ENCODE measurements at places on chromosomes 2 and 18.

- no peak for DNase-seq
Observed at GRCh38 chr2:231996797-231997540, 35.5 kb downstream of the DIS3L2 start.

DNA sequence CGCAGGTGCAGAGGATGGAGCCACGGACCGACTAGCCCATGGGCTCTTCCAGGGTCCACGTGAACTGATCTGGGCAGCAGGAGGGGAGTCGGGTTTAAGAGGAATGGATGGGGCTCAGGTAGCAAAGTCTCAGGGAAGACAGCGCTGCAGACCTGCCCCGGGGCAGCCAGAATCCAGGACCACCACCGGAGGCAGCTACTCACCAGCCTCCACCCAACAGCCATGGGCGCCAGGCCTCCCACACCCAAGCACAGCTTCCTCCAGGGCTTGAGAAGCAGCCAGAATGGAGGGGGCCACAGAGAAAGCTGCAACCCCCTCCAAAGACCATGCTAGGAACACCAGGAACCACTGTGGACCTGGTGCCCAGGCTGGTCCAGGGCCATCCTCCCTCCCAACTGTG is 164.3 kb downstream of the TWIST2 start:
- DNase-seq, result no peak

- no peak for DNase-seq
Observed at GRCh38 chr2:39898934-39899333, 119.9 kb upstream of the THUMPD2 start.

GRCh38 chr18:41928581-41928980 is 26.5 kb upstream of the PIK3C3 start:
- no peak for DNase-seq

DNA sequence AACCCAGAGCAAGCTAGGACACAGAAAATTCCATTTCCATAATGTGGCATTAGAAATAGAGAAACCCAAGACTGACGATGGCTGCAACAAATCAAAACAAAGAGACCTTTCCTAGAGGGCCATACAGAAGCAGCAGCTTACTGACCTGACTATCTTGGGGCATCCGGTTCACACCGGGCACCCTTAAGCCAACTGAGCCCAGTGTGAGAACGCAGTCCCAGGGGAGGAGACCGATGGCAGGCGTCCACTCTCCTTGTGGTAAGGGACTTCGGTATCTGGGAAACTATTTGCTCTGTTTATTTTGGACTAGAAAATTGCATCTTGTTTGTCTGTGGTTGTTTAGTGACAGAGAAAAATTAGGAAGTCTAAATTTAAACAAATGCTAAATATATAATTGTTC is 244.8 kb upstream of the COPS8 start:
- no peak for DNase-seq

DNA sequence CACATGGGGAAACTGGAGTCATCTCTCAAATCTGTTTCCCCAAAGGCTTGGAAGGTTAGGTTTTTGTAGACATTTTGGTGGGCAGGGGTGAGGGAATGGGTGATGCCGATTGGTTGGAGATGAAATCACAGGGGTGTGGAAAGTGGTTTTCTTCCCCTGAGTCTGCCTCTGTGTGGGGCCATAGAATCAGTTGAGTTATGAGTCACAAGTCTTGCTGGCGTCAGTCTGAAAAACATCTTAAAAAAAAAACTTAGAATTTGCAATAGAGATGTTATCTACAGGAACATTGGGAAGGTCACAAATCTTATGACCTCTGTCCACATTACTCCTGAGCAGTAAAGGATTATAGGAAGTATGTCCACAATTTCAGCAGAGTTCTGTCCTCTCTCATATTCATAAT is 314.6 kb downstream of the CNTNAP5 start:
- no peak for DNase-seq

DNA sequence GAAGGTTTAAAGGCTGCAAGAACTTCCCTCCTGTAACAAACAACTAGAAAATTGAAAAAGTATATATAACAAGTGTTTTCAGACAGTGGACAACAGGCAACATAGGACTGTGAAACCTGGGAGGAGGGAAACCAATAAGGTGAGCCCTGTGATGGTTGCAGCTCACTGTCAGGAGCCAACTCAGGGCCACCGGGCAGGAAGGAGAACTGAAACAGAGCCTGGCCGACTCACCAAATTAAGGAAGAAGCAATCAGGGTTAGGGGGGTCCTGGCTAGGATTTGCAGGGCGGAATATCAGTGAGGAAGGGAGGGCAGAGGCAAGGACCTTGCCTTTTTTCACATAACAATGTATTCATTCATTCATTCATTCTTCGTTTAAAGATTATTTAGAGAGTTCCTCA is 21.8 kb upstream of the CNRIP1 start:
- DNase-seq, result no peak

- DNase-seq, result no peak
Observed at GRCh38 chr18:74519320-74520095, 14.8 kb upstream of the CNDP1 start.

GRCh38 chr2:231469583-231469950 is 5.3 kb upstream of the NCL start:
- no peak for DNase-seq

DNA sequence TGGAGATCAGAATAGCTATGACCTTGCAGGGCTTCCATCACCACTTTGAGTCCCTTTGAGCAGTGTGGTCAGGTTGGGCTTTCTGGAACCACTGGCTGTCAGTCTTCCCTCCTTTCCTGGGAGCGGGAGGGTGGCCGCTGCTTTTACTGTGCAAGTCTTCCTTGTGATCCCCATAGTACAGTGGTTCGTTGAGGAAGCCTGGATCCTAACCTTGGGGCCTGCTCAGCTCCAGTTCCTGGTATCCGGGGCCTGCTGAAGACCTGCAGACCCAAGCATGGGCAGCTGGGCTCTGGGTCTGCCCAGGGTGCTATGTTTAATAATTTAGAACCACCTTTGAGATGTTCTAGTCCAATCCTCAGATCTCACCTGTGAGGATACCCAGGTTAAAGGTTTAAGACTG is 104.2 kb downstream of the CLIP4 start:
- DNase-seq, result no peak

DNA sequence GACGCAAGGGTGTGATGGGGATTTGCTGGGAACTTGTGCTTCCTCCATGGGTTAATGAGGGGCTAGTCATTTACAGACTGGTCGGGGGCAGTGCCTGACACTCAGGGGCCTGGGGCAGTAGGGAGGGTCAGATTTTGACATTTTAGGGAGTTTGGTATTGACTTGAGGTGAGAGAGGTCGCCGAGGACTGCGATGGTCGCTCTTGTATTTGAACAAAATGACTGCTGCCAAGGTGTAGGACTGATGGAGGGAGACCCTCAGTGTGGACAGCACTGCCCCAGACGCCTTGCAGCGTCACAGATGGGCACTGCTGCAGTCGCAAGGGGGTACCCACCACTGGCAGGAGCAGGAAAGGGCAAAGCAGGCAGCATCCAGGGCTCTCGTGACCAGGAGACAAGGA is 182.9 kb downstream of the RTP5 start:
- no peak for DNase-seq

DNA sequence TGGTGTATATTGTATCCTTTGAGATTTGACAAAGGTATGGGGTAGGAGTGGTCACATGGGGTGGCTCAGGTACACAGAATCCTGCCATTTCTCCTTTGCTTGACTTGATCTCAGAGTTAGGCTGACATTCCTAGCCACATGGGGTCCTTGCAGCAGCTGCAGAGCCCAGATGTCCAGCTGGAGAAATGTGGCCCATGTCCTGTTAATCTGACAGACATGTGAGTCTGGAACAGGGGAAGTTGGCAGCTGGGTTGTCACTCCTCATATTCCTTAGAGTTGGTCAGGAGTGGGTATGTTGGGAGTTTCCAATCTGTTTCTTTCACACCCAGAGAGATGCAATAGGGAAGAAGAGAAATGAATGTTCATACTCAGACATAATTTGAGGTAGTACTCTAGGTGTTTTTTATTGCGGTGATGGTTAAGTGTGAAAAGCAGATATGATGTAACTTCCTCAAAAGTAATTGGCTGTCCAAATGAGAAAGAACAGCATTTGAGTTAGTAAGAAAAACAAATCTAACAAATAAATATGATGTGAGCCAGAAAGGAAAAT is 402.6 kb upstream of the MEIS1 start:
- no peak for DNase-seq

DNA sequence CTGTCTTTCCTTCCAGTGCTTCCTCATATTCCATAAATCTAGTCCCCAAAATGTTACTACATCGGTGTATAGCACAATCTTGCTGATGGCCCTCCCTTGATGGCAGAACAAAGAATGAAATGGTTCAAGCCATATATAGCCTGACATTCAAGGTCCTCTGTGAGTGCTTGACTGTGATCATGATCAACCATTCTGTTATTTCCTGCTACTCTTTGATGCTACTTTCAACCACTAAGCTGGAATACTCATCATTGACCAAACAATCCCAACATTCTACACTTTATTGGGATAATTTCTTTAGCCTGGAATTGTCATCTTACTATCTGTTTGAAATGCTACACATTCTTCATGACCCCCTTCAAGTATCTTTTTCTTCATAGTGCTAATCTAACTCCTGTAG is 633.9 kb downstream of the PLCL1 start:
- DNase-seq, result no peak

All from activated CD4-positive, CD25-positive, alpha-beta regulatory T cell treated with anti-CD3 and anti-CD28 coated beads, Interleukin-2, amount 50 U/mL, for 72 hours (primary cell).